ENCODE measurements at places on chromosomes 13 and 19.

GRCh38 chr19:46978171-46978869 is 41.3 kb upstream of the NPAS1 start:
- no peak for DNase-seq

- no peak for DNase-seq
These were observed 142.3 kb upstream of the EDNRB start for GRCh38 chr13:78060966-78061365.

DNA sequence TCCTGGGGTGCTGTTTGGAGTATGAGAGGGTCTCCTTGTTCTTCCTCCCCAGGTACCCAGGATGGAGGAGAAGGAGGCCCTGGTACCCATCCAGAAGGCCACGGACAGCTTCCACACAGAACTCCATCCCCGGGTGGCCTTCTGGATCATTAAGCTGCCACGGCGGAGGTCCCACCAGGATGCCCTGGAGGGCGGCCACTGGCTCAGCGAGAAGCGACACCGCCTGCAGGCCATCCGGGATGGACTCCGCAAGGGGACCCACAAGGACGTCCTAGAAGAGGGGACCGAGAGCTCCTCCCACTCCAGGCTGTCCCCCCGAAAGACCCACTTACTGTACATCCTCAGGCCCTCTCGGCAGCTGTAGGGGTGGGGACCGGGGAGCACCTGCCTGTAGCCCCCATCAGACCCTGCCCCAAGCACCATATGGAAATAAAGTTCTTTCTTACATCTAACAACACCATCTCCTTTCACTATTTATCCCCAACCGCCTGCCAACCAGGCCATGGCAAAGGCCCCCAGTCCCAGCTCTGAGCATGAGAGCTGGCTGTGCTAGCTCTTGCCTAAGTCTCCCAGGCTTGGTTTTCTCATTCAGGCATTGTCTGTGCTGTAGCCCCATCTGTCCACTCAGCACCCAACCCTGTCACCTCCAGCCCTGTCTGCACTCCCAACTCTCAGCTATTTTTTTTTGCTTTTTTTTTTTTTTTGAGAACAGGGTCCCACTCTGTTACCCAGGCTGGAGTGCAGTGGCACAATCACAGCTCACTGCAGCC is 11.2 kb downstream of the DKKL1 start:
- no peak for DNase-seq

DNA sequence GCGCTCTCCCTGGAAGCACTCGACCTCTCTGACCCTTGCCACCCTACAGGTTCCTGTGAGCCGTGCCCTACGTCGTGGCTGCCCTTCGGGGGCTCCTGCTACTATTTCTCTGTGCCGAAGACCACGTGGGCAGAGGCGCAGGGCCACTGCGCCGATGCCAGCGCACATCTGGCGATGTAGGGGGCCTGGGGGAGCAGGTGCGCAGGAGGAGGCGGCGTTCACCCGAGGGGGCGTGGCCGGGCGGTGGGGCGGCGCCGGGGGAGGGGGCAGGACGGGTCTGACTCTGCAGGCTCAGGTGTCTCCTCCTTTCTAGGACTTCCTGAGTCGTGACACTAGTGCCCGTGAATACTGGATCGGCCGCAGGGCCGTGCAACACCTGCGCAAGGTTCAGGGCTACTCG is 26.4 kb downstream of the CLEC4M start:
- peak; percentile 33 for DNase-seq

- no peak for DNase-seq
These were observed 4.6 kb downstream of the VSIG10L start for GRCh38 chr19:51337141-51337860.

- no peak for DNase-seq
These were observed 407.8 kb downstream of the COG6 start for GRCh38 chr13:40063278-40063698.

All from GM20000 (cell line).